ENCODE measurements at places on chromosomes 11 and 22.

DNA sequence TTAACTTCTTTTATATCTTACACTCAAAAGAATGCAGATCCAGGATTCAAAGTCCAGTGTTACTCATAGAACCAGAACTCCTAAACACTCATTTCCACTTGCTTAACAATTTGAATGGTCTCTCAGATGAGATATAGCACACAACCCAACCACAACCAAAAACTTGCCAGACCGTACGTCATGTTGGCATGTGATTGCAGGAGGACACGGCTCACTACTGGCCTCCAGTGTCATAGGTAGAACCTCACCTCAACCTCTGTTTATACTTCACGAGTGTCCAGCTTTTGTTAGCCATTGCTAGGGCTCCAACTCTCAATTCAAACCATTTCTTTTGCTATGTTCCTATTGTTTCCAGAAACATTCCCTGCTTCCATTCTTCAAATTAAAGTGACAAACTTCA lies 58.5 kb upstream of the PDGFD start:
- no peak for DNase-seq

- DNase-seq, result no peak
Observed at GRCh38 chr11:112320668-112321067, 60.0 kb upstream of the PLET1 start.

DNA sequence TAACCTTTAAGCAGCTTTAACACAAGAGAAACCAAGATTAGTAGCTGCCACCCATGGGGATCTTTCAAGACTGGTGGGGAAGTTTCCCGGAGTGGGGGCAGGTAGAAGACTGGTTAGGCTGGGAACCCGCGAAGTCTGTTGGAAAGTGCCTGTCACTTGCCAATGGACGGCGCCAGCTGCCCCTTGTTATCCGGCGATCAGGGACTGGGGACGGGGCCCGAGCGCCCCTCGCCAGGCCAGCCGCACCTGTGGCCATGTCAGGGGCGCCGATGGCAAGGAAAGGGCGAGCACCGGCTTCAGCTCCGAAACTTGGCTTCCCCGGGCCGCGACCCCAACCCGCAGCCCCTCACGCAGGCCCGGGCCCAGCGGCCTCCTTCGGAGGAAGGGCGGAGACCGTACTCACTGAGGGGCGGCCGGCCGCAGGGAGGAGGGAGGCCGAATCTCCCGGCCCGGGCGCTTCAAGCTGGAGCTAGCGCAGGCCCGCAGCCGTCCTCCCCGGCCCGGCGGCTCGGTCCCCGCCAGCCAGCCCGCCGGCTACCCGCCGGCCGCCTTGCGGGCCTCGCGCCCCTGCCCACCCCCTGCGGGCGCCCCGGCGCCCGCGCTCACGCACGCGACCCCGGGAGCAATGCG lies 539 bp downstream of the EIF4ENIF1 start:
- DNase-seq, result peak; percentile 15

GRCh38 chr11:66467034-66467659 lies 442 bp downstream of the PELI3 start:
- DNase-seq, result peak; percentile 46

All from activated CD4-positive, alpha-beta T cell treated with anti-CD3 and anti-CD28 coated beads, Interleukin-2, amount 50 U/mL, for 1 hour (primary cell).